ENCODE measurements at places on chromosomes 4 and X.

DNA sequence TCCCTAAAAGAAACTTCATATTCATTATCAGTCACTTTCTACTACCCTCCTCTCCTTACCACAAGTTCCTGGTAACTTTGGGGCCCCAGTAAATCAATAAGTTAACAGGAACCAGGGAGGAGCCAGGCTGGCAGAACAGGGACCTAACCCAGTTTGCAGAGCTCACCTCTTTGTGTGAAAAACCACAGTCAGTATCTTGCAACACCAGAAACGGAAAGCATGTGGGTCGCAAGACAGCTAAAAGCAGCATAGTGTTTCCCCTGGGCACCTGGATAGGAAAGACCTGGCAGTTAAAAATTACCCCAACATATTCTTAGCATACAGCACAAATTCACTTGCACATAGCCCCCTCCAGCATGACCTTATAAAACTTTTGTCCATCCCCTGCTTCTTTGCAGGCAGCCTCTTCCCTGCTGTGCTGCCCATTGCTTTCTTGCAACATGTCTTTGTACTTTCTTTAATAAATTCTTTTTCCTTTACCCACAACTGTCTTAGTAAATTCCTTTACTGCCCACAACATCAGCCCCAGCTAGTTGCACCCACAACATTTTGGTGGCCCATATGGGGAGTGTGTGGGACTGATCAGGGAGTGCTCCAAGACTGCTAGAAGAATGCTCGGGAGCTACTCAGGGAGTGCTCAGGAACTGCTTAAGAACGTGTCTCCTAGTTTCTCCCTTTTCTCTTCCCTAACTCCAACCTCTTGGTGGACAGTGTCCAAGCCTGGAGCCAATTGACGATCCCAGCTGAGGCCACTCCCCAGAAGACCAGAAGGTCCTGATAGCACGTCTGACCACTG, 83.4 kb downstream of the MSN start:
- DNase-seq: no peak

DNA sequence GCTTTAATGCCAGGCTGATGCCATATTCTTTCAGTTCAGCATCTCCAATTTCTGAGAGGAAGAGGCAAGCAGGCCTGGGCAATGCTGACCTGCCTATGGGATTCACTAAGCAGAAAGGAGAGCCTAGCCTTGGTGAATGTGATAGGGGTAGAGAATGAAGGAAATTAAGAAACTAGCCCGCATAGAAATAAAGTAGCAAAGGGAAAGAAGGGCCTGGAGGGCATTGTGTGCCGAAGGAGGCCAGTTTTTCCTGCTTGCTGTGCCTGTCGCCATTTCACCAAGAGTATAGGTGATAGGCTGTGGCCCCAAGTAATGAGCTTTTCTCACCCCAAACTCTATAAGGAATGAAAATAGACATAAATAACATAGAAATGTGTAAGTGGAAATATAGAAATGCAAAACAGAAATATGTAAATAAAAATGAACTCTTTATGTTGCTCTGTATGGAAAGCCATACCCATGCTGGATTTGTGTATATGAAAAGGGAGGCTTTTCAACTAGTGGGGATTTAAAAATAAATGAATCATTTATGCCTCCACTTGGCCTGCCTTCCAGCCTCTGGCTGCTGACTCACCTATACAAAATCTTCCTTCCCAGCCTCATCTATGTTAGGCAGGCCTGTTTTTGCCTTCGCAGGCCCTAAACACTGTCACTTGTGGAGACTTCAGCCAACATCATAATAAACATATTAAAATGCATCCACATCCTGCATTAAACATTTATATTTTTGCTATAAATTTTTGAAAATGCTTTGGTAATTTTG, 5.1 kb upstream of the OCRL start:
- DNase-seq: no peak

DNA sequence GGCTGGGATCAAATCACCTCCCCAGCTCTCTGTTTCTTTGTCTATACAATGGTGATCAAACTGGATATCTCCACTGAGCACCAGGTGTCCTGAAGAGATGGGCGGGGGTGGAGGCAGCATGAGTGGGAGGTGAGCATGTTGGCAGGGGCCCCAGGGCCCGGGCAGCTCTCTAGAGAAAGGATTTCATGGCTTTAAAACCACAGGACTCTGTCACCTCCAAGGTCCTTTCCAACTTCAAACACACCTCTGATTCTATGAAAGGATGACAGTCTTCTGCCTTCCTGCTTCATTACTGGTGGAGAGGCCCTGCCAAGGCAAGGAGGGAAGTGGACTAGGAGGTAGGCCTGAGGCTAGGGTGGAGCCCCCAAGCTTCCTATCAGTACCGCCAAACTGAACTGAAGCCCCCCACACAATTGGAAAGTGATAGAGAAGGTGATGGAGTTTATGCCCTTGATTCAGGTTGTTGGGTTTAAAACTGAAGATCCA, 38.6 kb downstream of the TRIM2 start:
- no peak for DNase-seq

GRCh38 chrX:125953814-125954213, 212.3 kb downstream of the DCAF12L2 start:
- no peak for DNase-seq

DNA sequence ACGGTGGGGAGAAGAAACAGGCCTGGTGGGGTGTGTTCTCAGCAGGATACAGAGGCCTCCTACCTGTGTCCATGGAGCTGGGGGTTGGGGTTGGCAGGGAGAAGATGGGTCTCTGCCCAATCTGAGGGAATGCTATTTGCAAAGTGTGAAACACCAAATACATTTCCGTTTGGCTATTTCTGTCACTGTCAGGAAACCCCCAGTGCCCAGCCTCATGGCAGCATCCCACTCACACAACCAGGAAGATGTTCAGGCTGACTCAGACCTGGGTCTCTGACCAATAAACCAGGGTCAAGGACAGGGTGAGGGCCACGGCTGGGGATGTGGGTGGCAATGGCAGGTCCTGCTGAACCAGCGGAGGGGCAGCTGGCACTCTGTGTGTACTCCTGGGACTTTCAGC, 41.3 kb downstream of the BCOR start:
- no peak for DNase-seq

- no peak for DNase-seq
Measured at GRCh38 chr4:88527787-88528186, 4.2 kb upstream of the PYURF start.

DNA sequence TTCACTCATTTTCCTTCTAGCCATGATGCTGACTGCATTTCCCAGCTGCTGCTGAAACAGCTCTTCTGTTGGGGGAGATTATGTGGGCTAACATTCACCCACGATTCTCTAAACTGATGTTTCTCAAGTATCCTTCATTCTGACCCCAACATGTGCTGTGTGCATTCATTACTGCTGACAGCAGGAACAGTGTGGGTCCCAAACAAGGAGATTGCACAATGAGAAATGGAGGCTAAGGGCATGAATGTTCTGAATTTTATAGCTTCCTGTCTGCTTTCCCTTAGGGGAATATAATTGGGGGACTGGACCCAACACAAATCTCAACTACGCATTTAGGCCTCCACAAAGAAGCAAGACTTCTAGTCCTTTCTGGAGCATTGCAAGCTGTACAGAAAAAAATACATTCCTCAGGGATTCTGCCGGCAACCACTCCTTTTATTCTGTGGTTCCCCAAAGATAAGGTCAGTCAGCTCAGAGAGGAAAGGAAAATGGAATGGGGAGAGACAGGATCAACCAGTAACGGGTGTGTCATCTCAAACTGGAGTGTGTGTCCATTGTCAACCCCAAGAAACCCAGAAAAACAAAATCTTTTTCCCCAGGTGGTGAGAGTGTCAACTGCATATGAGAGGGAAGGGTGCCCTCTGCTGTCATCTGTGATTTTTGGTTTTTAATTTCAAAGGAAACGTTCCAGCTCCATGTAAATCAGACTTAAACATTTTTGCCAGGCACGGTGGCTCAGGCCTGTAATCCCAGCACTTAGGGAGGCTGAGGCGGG, 81.5 kb upstream of the EGFL6 start:
- peak; percentile 82 for DNase-seq

DNA sequence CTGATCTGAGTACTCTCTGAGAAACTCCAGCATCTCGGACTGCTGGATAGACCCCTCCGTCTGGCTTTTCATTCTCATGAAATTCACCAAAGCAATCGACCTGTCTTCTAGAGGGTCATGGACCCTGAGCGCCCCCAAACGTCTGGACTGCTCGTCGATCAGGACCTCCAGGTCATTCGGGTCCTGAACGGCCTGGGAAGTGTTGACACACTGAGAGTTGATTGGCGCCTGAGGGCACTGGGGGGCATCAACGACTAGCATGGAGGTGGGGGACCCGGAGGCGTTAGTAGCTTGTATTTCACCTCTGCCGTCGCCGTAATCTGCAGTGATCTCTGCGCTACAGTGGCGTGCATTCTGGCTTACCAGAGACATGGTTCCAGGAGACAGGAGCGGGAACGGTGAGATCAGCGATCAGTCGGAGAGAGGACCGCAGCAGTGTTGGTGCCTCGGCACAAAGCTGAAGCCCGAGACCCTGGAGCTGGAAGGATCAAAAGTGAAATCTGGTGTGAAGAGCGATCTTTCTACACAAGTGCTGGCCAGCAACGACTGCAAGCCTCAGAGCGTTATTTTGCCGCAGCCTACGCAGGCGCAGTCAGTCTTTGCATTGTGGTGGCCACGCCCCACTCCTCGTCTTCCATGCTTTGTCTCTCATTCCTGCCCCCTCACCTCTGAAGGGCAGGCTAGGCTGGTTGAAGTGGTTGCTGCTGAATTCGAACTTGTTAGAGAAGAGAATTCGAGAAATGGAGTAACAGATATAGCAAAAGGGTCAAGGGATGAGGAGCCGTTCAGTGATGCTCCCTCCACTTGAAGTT, at the start of gene MAGEE2:
Gene MAGEE2 (minus strand): TSS at position 575 of the 812 bp plus-strand sequence. CDS start 203 bp downstream, at position 372.
- no peak for DNase-seq

GRCh38 chr4:48341776-48342605, 662 bp downstream of the SLAIN2 start:
- no peak for DNase-seq

- peak; percentile 23 for DNase-seq
Measured at GRCh38 chr4:104693601-104694201, 199.0 kb upstream of the CXXC4 start.

DNA sequence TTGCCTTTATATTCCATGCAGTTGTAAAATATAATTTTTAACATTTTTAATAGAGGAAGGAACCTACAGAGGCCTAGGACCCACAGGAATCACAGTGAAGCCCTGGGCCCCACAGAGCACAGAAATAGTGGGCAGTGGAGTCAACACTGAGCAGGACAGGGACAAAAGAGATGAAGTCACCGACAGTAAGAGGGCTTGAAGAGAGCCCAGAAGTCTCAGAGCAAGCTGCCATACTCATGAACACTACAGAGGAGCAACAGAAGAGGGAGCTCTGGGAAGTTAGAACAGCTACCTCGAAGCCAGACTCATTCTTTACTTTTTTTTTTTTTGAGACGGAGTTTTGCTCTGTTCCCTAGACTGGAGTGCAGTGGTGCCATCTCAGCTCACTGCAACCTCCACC, 149.3 kb upstream of the TENM3 start:
- DNase-seq: no peak

DNA sequence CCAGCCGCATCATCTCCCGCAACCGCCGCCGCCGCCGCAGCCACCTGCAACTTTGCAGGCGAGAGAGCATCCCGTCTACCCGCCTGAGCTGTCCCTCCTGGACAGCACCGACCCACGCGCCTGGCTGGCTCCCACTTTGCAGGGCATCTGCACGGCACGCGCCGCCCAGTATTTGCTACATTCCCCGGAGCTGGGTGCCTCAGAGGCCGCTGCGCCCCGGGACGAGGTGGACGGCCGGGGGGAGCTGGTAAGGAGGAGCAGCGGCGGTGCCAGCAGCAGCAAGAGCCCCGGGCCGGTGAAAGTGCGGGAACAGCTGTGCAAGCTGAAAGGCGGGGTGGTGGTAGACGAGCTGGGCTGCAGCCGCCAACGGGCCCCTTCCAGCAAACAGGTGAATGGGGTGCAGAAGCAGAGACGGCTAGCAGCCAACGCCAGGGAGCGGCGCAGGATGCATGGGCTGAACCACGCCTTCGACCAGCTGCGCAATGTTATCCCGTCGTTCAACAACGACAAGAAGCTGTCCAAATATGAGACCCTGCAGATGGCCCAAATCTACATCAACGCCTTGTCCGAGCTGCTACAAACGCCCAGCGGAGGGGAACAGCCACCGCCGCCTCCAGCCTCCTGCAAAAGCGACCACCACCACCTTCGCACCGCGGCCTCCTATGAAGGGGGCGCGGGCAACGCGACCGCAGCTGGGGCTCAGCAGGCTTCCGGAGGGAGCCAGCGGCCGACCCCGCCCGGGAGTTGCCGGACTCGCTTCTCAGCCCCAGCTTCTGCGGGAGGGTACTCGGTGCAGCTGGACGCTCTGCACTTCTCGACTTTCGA, 654 bp downstream of the ATOH1 start:
- DNase-seq: no peak

- no peak for DNase-seq
Measured at GRCh38 chrX:10618961-10619360, 1.4 kb downstream of the MID1 start.

- no peak for DNase-seq
Measured at GRCh38 chr4:123449780-123450179, 53.2 kb downstream of the SPRY1 start.
